ENCODE measurements at places on chromosomes 7 and 10. TPM values are rescaled to one million over a fixed set of nuclear protein-coding genes. Genes with fewer than 3 reads are reported as not detected.

DNA sequence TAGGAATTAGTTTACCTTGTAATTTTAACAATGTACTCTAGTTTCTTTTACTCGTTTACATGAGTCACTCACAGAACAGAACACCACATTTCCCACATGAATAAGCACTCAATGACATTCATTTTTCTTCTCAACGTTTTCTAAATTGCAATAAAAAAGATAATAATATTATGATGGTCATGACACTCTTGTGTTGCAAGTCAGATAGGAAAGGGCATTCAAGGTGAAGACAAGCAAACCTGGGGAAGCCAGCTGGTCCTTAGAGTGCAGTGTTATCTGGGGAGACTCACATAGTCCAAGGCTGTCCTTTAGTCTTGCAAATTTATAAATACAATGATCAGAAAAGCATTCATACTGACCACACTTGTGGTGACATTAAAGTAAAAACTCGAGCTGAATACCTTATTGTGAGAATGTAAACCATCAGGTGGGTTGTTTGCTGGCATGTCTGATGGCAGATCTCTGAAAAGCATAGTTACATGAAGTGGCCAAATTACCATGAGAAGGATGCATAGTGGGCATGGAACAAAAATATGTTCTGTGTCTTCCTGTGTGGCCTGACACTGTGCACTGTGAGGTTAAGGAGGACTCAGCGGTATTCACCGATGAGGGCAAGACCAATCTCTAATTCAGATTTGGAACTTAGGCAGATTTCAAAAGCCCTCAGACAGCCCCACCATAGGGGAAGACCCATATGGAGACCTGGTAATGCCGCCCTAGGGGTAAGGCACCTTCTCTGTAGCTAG lies 158.9 kb upstream of the ASAH2 start:
- DNase-seq = peak; percentile 57

GRCh38 chr10:110118891-110119621 lies 88.3 kb upstream of the MXI1 start:
- DNase-seq = no peak

DNA sequence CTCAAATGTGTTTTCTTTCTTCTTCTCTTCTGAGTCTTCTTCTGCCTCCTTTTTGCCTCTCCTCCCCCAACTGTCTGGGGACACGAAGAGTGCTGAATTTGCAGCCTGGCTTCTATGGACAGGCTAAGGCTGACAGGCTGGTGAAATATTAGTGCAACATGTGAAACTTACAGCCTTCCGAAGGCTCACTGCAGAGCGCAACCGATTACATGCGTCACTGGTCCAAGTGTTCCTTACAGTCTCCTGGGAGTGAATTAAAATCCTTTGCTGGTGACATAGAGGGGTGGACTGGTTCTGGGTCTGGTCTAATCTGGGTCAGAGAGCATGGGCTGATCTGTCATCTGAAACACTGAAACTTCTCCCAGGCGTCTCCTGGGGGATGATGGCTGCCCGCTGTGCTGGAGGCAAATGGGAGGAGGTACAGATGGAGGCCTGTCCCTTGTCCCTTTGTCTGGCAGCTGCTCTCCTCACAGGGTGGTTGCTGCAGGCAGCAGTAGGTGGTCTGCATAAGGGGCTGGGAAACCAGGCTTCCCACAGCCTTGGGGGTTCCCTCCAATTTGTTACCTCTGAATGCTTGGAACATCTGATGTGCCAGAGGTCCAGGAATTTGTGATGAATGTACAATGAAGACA lies 143.8 kb upstream of the BMPER start:
- no peak for DNase-seq

Gene KCP
- total RNA-seq = 0.19 TPM

DNA sequence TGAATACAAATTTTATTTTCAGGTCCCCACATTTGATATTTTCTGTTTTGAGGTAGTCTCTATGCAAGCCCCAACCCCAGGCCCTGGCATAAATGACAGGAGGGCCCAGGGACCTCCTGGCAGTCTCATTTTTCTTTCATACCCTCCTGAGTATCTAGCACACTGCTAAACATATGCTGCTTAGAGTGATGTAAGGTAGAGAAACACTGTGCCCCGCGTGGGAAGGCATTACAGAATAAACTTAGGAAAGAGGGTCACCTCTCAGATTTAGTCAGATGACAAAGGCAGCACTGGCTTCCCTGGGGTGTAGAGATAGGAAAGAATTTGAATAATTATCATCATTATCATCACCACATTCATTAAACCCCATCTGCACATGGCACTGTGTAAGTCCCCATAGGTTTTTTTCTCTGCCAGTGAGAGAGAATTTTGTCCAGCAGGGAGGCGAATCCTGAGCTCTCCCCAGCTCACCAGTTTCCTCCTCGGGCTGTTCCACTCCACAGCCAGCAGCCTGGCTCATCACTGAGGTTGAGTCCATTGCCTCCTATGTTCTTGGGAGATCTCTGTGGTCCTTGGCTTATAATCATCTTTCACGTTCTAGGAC lies 507.3 kb upstream of the GALNT17 start:
- no peak for DNase-seq

Gene NEURL1
- total RNA-seq = 1.1 TPM

DNA sequence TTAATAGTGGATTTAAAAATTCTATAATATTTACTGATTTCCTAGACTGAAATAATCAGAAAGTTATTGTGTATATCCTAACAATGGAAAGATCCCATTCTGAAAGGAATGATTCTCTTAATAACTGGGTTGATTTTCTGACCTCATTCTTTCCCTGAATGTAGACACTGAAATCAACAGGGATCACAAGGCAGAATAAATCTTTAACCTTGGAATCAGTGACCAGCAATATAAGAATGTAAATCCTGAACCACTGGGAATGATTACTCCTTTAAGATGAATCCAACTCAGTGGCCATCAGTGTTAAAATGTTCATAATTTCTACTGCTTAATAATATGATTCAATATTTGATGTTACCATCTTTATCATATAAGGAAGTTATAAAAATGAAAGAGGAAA lies 47.6 kb downstream of the ANKRD26 start:
- no peak for DNase-seq

DNA sequence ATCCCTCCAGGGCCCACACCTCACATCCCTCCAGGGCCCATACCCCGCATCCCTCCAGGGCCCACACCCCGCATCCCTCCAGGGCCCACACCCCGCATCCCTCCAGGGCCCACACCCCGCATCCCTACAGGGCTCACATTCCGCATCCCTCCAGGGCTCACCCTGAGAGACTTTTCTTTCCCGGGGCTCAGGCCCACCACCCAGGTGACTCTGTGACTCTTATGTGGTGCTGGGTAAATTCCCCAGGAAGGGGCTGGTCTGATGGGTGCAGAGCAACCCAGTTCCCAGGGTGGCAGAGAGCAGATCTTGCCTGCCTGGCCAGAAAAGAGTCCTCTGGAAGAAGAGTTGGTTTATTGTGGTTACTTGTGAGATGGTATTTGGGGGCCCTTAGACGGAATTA lies 290.7 kb downstream of the TCERG1L start:
- no peak for DNase-seq

Gene NKX2-3
- not detected for total RNA-seq

Gene ANKRD7
- 0.61 TPM for total RNA-seq

- no peak for DNase-seq
Observed at GRCh38 chr7:87336136-87336535, 9.3 kb upstream of the CROT start.

DNA sequence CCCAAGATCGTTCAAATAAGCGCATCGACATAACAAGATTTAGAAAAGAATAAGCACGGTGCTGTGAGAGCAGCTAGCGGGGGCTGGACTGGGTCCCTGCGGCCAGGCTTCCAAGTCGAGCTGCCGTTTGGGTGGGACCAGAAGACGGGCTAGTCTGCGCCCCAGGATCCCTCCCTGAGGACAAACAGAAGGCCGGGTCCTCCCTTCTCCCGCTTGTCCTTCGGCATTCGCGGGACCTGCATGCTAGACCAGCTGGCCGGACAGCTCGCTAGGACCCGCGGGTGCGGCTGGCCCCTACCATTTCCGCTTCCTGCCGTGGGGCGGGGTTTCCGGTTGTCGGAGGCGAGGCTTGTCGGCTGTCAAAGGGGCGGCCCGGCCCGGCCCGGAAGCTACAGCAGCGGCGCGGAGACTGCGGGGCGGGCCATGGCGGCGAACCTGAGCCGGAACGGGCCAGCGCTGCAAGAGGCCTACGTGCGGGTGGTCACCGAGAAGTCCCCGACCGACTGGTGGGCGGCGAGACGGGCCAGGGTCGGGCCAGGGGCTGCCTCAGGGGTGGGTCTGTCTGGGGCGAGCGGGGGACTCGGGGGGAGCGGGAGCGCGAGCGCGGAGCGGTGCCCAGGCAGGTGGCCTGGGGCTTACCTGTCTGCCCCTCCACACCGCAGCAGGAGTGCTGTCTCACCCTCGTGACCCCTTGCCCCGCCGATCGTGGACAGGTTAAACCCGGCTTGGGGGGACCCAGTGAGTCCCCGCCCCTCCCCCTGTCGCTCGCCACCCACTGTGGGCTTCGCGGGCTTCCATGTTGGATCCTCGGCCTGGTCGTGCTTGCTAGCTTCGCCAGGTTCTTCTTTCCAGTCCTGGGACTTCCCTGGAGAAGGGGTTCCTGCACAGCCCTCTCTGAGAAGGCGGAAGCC lies at the start of gene DBNL:
Gene DBNL (plus strand): TSS at position 388 of the 911 bp plus-strand sequence. CDS start 36 bp downstream, at position 424.
- peak; percentile 85 for DNase-seq

DNA sequence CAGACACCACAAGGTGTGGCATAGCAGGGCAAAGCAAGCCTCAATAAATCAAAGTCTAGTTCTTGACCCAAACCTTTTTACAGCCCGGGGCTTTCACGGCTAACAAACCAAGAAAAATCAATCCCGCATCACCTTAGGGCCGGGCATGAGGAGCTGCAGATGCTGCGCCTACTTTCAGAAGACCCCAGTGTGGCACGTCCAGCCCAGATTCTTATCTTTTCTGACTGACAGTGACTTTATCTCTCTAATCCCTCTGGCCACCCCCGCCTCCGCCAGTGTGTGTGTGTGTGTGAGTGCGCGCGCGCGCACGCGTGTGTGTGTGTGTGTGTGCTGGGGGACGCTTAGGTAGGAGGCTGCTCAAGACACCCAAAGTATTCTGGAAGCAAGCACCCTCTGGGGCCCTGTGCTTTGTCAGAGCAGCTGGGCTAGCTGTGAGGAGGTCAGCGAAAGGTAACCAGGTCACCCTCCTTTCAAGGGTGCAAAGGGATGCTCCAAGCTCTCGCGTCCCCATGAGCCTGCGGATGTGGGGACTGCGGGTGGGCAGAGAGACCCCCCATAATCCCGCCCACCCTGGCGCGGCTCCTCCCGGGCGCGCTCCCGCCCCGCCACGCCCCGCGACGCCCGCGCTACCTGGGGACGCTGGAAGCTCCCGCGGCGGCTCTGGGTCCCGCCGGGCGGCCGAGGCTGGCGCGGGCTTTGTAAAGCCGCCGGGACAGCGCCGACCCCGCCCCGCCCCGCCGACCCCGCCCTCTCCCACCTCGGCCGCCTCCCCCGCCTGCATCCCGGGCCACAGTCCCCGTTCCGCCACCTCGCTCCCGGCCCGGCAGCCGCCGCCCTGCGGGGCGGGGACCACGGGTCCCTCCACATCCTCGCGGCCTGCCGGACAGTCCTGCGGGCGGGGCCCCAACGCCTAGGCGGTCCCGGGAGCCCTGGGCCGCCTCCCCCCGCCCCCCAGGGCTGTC lies 57.1 kb upstream of the RHOBTB1 start:
- DNase-seq = peak; percentile 16

GRCh38 chr7:859359-860030 lies 16.9 kb upstream of the GET4 start:
- no peak for DNase-seq

Gene ATOH7
- total RNA-seq = not detected

- peak; percentile 46 for DNase-seq
Observed at GRCh38 chr10:11810313-11810766, 12.8 kb upstream of the PROSER2 start.

DNA sequence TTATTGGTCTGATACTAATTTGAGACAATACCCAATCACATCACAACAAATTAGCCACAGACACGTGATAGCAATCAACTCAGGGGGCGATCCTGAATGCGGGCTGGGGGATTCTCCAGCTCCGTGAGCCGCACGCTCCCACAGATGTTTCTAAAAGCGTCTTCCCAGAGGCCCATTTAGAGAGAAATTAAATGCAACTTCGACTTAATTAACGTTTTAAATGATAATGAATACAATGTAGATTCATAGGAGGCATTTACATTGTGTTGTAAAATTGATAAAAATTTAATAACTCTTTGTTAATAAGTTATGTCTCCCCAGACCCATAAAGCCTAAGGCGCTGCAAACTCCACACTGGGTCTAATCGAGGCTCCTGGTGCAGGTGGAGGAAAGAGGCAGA lies 642.6 kb downstream of the KCNMA1 start:
- DNase-seq = no peak

DNA sequence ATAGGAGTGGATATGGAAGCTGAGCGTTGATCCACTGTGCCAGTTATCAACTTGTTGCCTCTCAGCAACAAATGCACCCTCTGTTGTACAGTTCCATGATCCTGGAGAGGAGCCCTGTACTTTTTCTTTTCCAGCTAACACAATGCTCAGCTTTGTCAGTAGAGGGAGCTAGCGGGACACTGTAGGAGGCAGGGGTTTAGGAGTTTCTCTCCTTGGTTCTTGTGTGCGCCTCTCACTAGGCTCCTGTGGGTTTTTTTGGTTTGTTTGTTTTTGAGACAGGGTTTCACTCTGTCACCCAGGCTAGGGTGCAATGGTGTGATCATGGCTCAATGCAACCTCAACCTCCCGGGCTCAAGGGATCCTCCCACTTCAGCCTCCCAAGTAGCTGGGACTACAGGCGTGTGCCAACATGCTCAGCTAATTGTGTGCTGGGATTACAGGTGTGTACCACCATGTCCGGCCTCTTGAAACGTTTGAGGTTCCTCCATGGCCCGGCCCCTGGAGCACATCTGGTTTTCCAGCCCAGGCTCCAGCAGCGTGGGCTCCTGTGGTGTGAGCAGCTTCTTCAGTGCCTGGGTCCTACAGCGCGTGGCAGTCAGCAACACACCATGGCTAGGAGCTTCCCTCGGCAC lies 12.0 kb upstream of the MARVELD1 start:
- DNase-seq = peak; percentile 75

- DNase-seq = peak; percentile 97
Observed at GRCh38 chr7:26200444-26201246, at the start of gene HNRNPA2B1. TSS of gene HNRNPA2B1 (minus strand) at chr7:26200746. CDS start at chr7:26200577, 169 bp downstream.

- DNase-seq = no peak
Observed at GRCh38 chr10:100372415-100373297, 25.6 kb downstream of the SCD start.

GRCh38 chr10:7563770-7564169 lies 103.0 kb downstream of the ITIH5 start:
- no peak for DNase-seq

GRCh38 chr7:133040178-133040577 lies 41.7 kb downstream of the CHCHD3 start:
- DNase-seq = no peak

DNA sequence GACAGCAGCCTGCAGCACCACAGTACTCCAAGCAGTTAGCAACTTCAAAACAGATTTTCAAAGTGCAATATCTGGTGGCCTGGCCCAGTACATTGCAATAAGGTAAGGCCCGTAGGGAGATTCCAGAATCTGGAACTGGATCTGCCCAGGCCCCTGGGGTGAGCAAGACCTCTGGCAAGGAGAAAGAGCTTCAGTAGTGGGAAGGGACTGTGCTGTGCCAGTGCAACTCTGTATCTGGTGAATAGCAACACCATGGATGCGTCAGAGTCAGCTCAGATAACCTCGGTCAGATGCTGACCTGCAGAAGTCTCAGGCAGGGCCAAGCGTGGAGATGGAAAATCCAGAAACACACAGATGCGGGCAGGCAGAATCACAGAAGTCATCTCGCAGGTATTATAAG lies 30.3 kb downstream of the ELMO1 start:
- DNase-seq = no peak
